ENCODE measurements at places on chromosomes 16 and 17. TPM values are rescaled to one million over a fixed set of nuclear protein-coding genes. Genes with fewer than 3 reads are reported as not detected.

The CLEC3A gene
- not detected for total RNA-seq

The WNT3 gene
- total RNA-seq = 0.89 TPM

The UTS2R gene
- 0.51 TPM for total RNA-seq

DNA sequence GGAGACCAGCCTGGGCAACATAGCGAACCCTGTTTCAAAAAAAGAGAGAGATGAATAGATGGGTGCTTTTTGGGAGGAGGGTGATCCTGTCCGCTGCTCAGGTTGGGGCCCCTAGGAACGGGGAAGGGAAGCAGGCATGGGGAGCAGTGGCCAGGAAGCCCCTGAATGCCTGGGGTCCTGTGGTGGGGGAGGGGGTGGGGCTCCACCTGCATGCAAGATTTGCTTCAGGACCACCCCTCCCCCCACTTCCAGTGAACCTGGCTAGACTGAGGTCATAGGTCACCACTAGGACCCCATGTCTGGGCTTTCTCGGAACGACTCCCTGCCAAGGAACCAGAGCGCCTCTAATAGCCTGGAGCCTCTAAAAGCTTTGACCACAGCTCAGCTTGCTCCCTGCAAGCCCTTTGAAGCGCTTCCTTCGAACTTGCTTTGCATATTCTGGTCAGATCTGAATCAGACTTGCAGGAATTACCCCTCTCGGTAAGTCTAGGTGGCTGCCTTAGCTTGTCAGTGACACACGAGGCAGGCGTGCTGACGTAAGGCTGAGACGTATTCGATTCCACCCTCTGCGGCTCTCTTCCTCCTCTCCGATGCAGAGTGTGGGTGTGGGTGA lies 3.7 kb downstream of the SOCS3 start:
- DNase-seq = no peak

DNA sequence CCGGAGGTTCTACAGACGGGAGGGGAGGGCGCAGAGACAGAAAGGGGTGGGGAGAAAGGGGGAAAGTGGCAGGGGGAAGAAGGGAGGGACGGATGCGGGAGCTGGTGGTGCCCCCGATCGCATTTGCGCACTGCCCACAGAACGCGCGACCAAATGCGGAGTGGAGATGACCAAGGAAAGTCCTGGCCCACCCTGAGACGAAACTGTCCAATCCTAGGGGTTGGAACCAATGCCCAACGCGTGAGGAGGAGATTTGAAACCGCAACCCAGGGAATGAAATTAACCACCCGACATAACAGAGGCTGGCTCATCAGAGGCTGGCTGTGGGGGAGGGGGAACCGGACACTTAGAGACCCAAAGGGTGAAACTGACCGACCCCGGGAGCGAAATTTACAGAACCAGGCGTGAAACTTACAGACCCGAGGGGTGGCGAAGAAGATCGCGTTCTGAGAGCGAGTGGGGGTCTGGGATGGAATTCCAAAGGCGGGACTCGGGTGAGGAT lies 1.4 kb downstream of the HES7 start:
- no peak for DNase-seq

DNA sequence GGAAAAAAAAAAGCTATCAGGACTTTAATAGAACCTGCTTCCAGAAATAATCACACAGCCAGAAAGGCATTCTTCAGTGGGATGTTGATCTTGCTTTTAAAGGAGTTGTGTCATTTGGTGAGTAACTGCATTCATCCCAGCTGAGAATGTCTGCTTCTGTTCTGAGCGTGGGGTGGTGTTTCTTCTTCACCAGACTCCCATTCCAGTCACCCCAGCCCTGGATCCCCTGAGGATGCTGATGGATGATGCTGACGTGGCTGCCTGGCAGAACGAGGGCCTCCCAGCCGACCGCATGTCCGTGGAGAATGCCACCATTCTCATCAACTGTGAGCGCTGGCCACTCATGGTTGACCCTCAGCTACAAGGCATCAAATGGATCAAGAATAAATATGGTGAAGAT lies 122.5 kb downstream of the ZNF18 start:
- no peak for DNase-seq

DNA sequence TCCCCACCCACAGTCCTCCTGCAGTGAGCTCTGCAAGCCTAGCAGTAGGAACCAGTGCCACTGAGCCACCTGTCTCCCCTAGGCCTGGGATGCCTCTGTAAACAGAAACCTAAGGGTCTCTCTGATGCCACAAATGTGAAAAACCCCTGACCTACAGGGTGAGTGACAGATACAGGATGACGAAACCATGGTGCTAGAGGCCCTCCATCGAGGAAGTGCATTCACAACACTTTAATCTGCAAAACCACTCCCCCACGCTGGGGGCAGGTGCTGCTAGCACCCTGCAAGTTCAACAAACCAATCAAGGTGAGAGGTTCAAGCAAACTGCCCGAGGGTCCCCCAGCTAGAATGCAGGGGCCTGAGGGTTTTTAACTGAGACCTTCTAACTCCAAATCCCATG lies 59.5 kb downstream of the CDYL2 start:
- DNase-seq = no peak

GRCh38 chr16:19182481-19182880 lies 14.4 kb downstream of the SYT17 start:
- DNase-seq = no peak

GRCh38 chr16:54128629-54129234 lies 157.9 kb downstream of the IRX3 start:
- no peak for DNase-seq

DNA sequence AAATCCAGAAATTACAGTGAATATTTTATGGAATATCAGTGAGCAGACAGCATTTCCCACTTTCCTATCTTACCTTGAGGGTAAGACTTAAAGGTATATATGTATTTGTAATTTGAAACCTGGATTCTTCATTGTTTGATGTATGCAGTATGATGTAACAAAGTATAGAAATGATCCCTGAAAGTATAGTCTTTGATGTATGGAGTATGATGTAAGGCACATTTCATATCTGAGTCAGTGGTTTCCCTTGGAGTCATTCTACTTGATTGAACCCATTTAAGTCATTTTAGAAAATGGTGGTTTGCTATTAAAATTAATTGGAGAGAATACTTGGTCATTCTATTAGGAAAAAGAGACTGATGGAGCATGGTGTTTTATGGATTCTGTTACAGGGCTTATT lies 10.1 kb downstream of the AMZ2 start:
- no peak for DNase-seq

DNA sequence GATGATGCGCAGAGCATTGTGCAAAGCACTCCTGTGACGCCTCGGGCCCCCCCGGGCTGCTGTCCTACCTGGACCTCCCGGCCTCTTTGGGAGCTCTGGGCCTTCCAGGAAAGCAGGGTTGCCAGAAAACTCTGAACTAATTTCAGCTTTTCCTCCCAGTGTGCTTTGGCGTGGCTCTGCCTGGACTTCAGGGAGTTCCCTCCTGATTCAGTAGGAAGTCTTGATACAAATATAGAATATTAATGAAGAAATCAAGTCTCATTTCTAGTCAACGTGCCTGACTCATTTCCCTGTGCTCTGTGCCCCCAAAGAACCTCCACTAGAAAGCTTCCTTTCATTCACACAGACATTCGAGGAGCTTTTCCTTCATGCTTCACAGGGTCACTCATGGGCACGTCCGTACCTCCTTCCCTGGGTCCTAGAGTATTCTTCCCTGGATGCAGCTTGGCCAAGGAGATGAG lies 84.0 kb upstream of the NOL11 start:
- peak; percentile 84 for DNase-seq

DNA sequence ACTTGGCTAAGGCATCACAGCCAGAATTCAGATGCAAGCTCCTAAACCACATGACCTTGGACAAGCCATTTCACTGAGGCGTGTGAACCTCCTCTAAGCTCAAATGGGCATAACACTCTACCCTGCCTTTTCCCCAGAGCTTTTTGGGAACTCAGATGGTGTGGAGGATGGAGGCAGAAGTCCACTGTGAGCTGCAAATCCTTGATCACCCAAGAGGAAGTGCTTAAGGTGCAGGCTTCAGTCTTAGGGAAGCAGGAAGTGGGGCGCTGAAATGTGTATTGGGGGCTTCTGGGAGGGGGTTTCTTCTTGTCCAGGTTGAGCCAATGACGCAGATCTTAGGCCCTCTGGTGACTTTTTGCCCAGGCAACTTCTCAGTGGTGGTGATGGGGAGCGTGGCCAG lies 12.9 kb downstream of the CIITA start:
- no peak for DNase-seq

DNA sequence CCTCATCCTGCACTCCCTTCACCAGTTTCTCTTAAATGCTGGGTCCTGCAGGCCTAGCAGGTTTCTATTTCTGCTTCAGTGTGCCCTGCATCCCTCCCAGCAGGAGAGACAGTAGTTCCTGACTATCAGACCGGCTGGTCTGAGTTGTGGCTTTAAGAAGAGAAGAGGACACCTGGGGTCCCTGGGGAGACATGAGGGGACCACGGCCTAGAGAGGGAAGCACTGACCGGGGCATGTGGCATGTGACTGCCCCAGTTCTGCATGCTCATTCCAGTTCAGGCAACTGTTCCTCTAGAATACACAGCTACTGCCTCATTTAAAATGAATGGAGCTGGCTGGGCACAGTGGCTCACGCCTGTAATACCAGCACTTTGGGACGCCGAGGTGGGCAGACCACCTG lies 61.3 kb downstream of the GPRC5B start:
- DNase-seq = no peak

- no peak for DNase-seq
These were observed 13.3 kb upstream of the PMP22 start for GRCh38 chr17:15278380-15278779.

DNA sequence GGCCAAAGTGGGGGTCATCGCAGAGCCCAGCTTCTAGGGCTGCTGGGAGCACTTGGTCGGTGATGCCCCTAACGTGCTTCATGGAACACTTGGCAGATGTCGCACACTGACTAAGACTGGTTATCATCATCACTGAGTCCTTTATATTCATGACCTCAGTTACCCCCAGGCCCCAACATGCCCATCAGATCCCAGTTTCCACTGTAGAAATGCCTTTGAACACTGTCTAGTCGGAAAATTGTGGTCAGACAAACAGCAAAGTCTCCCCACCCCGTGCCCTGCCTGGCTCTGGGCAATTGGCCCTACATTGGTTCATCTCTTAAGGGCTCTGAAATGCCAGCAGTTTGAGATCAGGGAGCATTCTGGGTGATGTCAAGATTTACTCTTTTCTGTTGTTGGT lies 51.3 kb downstream of the NKD1 start:
- DNase-seq = no peak

DNA sequence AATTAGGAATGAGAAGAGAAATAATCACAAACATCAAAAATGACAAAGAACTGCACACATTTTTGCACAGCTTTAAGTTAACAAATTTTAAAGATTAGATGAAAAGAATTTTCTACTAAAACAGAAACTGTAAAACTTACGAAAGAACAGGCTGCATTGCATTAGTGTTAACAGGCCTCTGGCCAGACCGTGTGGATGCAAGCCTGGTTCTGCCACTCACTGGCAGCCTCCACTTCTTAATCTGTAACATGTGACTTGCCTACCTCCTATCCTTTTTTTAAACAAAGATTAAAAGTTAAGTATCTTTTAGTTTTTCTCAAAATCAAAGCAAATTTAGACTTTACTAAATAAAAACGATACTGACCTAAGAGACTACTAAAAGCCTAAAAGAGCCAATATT lies 37.5 kb downstream of the CREBBP start:
- no peak for DNase-seq

GRCh38 chr16:23132775-23133463 lies 16.3 kb downstream of the USP31 start:
- no peak for DNase-seq

- no peak for DNase-seq
These were observed 203.5 kb upstream of the TNRC6C start for GRCh38 chr17:77754956-77755355.

- DNase-seq = no peak
These were observed 2.4 kb downstream of the SOST start for GRCh38 chr17:43756201-43756600.

DNA sequence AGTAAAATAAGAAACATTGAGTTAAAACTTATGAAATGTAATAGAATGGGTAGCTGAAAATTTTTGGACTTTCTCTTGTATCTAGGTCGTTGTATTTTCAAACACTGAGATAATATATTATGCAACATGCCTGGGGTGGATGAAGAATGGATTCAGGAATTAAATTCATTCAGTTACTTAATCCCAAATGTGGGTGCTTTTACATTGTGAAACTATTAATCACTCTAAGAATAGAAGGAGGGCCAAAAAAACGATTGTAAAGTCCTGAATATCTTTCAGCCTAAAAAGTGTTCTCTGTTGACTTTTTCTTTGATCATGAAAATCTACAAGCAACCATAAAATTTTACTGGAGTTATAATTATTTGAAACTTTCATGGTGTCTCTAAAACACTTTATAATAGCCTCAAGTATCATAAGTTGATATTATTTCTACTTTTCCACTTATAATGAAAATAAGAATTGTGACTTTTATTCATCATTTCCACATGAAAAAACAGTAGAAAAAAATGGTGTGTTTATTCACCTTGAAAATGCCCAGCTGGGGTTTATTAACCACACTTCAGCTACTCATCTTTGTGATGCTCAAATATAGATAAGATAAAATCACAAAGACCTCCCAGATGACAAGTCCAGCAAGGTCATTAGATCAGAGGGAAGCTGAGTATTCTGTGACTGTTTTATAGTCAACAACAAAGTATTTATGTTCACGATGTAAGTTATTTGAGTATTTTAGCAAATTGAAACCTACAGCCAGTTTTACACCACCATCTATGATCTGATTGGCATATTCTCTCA lies 619.9 kb upstream of the SOX9 start:
- DNase-seq = no peak

The SGCA gene
- total RNA-seq = 159 TPM

- DNase-seq = peak; percentile 78
These were observed 499 bp downstream of the PIP4K2B start for GRCh38 chr17:38798614-38799500.

DNA sequence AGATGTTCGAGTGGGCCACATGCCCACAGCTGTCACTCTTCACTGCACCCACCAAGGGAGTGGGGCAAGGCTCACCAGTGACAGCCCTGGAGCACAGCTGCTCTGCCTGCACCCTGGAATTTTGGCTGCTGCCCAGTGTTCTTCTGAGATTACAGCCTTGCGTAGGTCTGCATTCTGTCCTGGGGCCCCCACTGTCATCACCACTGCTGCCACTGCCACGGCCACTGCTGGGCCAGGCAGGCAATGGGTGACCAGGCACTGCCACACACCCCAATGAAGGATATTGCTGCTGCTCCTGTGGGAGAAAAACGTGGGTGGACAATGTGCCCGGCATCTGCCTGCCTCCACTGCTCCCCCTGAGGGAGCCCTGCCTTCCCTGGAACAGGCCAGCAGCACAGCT lies 1717.0 kb downstream of the TP53TG3F start:
- no peak for DNase-seq

GRCh38 chr17:30449480-30449879 lies 27.7 kb upstream of the GOSR1 start:
- no peak for DNase-seq

DNA sequence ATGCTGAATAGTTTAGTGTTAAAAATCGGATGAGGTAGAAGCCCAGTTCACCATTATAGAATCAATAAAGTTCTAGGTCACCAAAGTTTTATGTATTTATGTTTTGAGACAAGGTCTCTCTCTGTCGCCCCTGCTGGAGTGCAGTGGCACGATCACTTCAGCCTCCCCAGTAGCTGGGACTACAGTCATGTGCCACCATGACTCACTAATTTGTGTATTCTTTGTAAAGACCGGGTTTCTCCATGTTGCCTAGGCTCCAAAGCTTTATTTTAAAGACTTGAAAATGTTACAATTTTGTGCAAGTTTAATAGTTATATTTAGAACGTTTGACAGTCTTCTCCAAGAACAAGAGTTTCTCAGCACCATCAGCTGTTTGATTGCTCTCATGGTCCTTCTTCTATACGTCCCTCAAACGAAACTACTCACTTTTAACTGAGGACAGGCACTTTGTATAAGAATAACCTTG lies 32.1 kb downstream of the NDE1 start:
- no peak for DNase-seq

The SSTR5 gene
- total RNA-seq = 0.57 TPM

The AIPL1 gene
- total RNA-seq = not detected
